ENCODE measurements at places on chromosomes 6 and 20. TPM values are rescaled to one million over a fixed set of nuclear protein-coding genes. Genes with fewer than 3 reads are reported as not detected.
A peak's percentile ranks its signal among the peaks of the same experiment; 100 is the strongest.

GRCh38 chr6:9401960-9402359, 966.6 kb upstream of the SLC35B3 start:
- no peak for DNase-seq

DNA sequence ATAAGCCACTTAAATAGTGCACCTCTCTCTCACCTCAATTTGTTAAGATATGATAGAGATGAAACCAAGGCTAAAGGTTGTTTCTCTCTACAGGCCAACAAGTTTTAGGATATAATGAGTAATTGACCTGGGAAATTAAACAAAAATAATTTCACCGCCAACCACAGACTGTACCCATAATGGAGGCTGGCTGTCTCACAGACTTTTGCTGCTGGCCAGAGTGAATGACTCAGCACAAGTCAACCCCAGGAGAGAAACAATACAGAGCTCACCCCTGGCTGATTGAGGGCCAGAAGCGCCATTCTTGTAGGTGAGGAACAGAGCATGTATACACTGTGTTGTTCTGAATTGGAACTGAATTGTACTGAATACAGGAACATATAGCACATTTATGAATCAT, 99.9 kb downstream of the CAP2 start:
- peak; percentile 87 for DNase-seq

- DNase-seq: no peak
Measured at GRCh38 chr6:69790629-69791028, 6.2 kb downstream of the LMBRD1 start.

DNA sequence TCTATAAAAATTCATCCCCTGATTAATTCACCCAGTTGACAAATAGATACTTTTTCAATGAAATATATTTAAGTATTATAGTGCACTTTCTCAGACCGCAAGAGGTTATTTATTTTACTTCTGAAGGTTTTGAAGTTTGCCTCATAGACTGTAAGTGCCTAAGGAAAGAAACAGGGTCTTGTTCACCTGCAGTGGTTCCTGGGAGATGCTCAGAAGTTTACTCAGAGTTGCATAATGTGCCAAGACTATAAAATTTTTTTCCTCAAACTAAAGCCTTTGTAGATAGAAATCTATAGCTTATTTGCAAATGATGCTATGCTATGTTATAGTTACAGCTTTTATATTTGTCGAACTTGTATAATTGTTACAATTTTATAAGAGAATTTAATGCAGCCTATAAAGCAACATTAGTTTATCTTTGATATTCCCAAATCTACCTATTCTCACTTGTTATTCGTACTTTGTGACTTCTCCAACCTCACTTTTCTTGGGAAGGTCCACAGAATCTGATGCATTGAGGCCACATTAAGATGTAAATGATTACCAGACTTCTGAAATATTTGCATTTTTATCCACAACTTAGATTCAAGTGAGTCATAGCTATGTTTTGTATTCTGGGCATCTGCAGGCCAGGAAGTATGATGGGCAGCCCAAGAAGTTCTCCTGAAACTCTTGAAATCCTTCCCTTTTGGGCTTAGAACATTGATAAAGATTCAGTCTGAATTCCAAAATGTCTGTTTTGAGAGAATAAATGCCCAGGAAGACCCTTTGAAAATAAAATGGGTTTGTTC, 35.7 kb downstream of the KCNQ5 start:
- DNase-seq: no peak

DNA sequence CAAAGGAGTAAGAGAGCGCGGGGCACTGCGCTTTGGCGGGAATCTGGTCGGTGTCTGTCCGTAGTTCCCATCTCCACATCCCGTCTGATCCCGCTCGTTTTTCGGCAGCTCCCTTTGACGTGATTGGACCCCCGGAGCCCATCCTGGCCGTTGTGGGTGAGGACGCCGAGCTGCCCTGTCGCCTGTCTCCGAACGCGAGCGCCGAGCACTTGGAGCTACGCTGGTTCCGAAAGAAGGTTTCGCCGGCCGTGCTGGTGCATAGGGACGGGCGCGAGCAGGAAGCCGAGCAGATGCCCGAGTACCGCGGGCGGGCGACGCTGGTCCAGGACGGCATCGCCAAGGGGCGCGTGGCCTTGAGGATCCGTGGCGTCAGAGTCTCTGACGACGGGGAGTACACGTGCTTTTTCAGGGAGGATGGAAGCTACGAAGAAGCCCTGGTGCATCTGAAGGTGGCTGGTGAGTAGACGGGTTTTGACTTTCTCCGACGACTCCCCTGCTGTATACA, 1.4 kb downstream of the BTN1A1 start:
- peak; percentile 32 for DNase-seq

DNA sequence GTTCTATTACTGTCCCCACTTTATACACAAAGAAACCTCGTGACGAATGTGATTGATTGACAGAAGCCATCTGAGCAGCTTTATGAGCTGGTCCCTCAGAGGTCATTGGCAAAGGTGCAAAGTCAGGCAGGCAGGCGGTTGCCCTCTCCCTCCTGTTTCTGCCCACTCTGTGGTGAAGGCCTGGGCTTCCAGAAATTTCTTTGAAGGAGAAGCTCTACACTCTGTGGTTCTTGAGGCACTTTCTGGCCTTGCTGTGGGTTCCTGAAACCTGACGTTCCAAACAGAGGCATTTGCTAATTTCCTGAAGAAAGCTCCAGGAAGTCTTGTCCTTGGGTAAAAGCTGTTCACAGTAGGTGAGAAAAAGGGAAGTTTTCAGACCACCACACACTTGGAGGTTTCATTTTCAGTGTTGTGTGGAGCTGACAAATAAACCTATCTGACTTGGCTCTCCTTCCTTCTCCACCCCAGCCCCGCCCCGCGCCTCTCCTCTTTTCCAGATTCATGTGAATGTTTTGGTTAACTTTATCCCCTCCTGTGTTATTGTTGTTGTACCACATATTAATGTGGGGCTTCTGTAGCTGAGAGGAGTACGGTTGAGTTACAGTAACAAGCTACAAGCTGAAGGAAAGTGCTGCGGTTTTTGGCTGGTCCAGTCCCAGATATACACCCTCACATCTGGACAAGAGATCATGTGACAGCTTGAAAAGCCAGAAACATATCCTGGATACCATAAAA, 274.1 kb downstream of the CLIC5 start:
- DNase-seq: no peak

DNA sequence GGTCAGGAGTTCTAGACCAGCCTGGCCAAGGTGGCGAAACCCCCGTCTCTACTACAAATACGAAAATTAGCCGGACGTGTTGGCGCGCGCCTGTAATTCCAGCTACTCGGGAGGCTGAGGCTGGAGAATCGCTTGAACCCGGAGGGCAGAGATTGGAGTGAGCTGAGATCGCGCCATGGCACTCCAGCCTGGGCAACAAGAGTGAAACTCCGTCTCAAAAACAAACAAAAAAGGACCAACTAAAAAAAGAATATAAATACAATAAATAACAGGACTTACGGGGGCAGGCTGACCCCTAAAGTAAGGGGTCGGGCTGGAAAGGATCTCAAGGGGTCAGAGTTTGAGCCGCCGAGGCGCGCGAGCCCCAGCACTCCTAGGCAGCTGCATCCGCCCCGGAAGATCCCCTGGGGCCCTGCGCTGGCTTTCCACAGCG, 509 bp upstream of the TPD52L2 start:
- DNase-seq: no peak

GRCh38 chr20:17565169-17565845, 4.6 kb upstream of the DSTN start:
- no peak for DNase-seq

The GTF3C6 gene
- 62.6 TPM for total RNA-seq

The AGER gene
- 0.85 TPM for total RNA-seq

The SLC24A3 gene
- total RNA-seq: not detected

All from dermis blood vessel endothelial cell (primary cell).